ENCODE measurements at places on chromosomes 5 and 9.

DNA sequence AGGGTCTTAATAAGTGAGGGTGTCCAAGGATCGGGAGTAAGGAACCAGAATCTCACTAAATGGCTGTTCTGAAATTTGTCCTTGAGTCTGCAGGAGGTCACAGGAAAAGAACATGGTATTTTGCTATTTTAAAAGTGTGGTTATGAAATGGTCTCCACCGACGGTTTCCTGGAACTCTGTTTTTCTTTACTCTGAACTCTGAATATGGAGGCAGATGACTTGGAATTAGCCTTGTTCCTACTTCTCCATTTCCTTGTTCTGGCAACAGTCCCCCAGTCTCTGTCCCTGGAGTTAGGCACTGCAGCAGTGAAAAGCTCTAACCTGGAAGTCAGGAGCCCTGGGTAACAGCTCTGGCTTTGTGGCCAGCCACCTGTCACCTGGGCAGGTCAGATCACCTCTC lies 46.6 kb upstream of the C5orf58 start:
- DNase-seq = no peak

DNA sequence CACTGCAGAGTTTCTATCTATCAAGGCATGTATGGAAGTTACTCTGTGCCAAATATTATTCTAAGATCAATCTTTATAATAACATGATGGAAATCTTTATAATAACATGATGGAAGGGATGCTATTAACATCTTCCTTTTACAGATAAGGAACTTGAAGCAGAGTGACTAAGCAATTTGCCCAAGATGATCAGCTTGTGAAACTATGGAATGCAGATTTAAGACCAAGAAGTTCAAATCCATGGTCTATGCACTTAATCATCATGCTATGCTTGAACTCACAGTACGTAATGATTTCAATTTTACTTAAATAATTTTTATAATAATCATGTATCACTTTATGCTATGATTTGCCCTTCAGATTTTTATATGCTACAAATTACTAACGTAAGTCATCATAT lies 123.1 kb downstream of the DNAH5 start:
- no peak for DNase-seq

DNA sequence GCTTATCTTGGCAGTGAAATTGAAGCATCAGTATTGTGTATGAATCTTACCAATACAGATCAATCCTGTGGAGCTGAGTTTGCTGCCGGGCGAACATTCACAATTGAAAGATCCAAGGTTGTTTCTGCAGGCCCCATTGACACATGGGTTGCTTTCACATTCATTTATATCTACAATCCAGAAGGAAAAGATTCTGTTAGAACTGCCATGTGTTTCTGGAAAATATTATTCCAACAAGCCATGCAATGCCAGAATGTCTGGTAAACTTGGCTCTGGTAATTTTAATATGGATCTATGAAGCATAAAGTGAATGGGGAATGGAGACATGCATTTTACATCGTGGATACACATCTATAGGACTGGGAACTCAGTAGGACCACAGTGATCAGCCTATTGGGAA lies 180.8 kb downstream of the FBN2 start:
- DNase-seq = no peak

- no peak for DNase-seq
These were observed 7.0 kb upstream of the SIL1 start for GRCh38 chr5:139205124-139205523.

GRCh38 chr9:110319781-110320492 lies 17.7 kb downstream of the TXNDC8 start:
- no peak for DNase-seq

DNA sequence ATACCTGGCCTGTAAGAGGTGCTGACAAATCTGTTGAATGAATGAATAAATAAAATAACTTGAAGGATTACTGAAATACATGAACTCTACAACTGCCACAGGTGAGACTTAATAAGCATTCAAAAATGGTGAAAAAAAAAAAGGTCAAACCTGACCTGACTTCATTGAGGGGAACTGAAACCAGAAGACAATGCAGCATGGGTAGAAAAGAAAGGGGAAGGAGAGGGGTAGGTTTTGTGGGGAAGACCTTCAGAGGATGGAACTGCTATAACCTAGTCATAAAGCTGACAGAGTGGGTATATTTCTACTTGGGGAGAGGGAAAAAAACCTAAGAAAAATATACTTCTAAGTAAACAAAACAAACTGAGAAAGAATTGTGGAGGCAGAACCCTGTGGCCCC lies 56.6 kb downstream of the RASEF start:
- no peak for DNase-seq

- DNase-seq = no peak
These were observed 387.2 kb downstream of the ARHGEF28 start for GRCh38 chr5:74013222-74013621.

GRCh38 chr9:70100362-70100761 lies 56.7 kb downstream of the MAMDC2 start:
- DNase-seq = no peak

DNA sequence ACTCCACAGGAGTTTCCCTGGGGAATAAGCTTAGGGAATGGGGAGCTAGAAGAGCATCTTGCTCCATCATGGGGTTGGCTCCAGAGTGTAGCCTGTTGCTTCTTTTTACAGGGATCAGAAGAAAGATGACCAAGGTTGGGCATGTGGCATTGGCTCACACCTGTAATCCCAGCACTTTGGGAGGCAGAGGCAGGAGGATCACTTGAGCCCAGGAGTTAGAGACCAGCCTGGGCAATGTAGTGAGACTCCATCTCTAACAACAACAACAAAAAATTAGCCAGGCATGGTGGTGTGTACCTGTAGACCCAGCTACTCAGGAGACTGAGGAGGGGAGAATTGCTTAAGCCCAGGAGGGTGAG lies 18.4 kb downstream of the NUDT2 start:
- DNase-seq = no peak

DNA sequence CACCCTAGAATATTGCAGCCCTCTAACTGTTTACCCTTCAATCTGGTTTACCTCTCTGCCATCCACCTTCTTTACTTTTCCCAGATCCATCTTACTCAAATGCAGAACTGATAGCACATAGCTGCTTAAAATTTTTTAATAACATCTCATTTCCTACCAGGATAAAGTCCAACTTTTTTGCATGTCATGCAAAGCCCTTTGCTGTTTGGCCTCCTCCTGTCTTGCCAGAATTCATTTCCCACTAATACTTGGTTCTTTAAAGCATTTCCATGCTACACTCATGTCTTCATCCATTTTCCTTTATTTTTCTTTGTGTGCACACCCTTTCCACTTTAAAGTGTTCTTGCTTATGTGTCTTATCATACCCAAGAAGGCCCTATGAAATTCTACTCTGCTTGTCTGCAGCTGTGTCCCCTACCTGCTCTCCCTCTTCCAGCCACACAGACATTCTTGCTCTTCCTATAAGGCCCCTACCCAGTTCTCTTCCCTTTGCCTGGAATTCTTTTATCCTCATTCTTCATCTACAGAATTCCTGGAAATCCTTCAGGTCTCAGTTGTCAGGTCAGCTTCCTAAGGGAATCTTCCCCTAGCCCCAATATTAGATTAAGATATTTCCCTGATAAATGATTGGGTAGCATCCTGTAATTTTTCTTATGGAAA lies 50.3 kb downstream of the TLE4 start:
- DNase-seq = no peak

DNA sequence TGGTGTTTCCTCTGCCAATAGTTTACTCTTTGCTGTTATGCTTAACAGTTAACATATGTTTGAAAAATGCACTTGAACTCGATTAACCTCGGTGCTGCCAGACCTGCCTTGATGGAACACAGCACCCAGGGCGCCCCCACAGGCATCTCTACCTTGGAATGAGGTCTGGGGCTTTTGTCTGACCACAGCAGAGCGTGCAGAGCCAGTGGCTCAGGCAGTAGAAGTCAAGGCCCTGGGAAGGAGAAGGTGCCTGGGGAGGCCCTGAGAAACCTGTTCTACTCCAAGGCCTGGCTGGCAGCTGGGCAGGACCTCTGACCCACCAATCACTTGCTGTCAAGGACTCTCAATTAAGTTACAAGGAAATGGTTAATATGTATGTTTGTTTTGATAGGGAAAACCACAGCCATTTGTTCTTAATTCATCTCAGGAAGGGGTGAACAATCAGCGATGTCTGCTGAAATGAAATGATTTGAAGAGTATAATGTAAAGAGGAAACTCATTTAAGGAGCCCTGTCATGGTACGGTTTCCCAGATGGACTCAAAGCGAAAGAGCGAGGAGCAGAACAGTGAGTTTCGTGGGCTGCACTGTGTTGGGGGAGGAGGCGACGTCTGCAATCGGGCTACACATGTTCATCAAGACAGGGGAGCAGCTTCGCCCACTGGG lies 21.9 kb downstream of the MACROH2A1 start:
- peak; percentile 42 for DNase-seq

GRCh38 chr9:125536167-125536772 lies 170.7 kb downstream of the MAPKAP1 start:
- DNase-seq = no peak

GRCh38 chr9:106830527-106831150 lies 32.3 kb upstream of the ZNF462 start:
- DNase-seq = no peak

- DNase-seq = peak; percentile 63
These were observed 115.4 kb downstream of the LHX2 start for GRCh38 chr9:124126648-124127646.

DNA sequence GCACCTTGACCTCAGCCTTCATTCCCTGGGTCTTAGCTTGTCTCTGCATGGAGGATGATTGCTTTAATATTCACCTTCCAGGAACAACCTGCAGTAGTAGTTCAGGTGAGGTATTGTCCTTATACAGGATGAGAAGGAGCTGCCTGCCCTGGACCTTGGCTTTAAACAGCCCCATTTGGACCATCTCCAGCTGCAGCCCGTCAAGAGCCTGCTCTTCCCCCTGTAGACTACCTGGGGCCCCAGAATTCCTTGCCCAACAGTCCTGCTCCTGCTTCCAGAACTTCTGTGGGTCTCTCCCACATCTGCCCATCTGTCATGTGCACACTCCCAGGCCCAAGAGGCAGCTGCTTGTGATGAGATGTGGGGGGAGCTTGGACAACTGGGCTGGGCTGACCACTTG lies 12.2 kb upstream of the OTP start:
- DNase-seq = no peak

DNA sequence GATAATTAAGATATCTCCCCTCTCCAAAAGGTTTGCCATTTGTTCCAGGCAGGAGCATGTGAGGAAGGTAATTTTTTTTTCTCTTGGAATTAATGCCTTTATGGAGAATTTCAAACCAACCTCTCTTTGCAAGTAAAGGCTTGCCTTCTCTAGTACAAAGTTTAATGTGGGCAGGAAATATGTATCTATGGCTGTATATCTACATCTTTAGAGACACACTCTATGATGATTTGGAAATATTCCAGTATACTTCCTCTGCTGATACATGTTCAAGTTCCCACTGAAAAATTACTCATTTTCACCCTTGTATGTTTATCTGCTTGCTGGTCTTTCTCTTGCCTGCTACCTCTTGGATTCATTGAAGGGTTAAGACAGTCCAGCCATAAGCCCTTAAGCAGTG lies 83.5 kb upstream of the SEMA6A start:
- DNase-seq = no peak

GRCh38 chr5:108529381-108529780 lies 147.5 kb upstream of the FBXL17 start:
- no peak for DNase-seq

- DNase-seq = no peak
These were observed 14.9 kb downstream of the IL4 start for GRCh38 chr5:132688536-132689339.

GRCh38 chr9:472479-473075 lies 257.9 kb downstream of the DOCK8 start:
- DNase-seq = no peak

DNA sequence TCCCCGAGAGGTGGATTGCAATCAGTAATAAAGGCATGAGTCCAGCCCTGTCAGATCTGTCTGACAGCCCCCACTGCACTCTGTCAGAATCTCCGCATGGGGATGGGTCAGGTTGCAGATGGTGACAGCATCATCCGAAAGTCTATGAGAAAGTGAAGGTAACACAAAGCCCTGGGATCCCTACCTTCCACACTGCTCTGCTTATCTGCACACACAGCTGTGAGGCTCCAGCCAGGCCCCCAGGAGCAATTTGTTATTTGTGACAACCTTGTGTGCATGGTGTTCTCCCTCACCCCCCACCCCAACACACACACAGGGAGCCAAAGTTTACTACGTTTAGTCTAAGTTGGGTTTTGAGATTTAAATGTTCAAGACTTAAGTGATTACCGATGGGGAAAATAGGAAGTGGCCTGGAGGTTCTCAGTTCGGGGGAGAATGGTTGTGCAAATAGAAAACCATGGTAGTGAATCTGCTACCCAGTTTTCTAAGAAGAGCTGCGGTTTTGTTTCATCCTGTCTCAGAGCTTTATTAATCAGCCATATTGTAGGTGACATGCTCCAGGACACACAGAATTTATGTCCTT lies 92.7 kb downstream of the SV2C start:
- DNase-seq = no peak

- DNase-seq = no peak
These were observed 41.8 kb upstream of the UGCG start for GRCh38 chr9:111854799-111855198.

DNA sequence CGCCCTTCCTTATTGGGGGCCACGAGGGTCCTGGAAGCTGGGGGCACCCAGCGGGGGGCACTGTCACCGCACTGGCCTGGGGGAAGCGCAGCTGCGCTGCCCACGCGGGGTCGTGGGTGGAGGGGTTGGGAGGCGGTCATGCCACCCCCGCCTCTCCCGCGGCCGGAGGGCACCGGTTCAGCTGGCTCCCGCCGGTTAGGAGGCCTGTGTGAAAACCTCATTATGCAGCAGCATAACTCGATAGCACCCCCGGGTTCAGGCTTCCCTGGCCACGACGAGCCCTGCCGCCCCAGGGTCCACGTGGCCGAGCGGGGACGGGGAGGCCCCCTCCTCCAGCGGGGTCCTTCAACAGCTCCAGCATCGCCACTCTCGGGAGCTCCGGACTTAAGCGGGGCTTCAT lies 91.2 kb upstream of the ERCC6L2 start:
- DNase-seq = no peak

DNA sequence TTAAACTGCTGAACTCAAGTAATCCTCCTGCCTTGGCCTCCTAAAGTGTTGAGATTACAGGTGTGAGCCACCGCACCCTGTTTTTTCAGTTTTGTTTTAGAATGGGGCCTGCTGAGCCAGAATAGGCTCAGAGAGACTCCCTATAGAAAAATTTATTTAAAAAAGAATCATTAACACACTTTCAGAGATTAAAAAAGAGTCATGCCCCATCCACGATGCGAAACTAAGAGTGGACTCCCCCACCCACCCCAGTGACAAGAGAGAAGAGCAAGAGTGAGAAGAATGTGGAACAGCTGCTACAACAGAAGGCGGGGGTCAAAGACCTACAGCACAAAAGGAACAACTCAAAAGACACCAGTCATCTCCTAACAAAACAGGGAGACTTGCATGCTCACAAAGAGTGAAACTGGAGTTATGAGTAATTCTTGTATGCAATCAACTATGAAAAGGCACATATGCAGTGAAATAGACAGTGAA lies 47.2 kb downstream of the GLDC start:
- peak; percentile 25 for DNase-seq

Data from stimulated activated CD8-positive, alpha-beta memory T cell treated with anti-CD3 and anti-CD28 coated beads, Interleukin-7, amount 100 ng/mL, for 48 hours (primary cell).